ENCODE measurements at places on chromosomes 4 and X.

DNA sequence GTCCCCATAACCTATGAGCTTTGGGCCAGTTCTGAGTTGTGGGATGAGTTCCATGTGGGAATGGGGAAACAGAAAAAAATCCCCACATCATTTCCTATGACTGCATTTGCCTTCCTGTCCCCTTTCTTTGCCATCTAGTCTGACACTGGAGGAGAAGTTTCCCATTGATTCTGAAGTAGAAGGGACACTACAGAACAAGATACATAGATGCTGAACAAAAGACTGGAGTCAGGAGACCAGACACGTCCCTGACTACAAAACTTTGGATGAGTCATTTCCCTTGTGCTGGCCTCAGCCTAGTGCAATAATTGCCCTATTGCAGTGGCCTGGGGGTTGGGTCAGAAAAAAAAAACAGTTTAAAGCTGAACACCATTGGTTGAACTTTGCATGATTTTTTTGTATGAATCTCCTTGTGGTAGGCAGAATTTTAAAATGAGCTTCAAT lies 22.1 kb downstream of the BEX3 start:
- no peak for DNase-seq

DNA sequence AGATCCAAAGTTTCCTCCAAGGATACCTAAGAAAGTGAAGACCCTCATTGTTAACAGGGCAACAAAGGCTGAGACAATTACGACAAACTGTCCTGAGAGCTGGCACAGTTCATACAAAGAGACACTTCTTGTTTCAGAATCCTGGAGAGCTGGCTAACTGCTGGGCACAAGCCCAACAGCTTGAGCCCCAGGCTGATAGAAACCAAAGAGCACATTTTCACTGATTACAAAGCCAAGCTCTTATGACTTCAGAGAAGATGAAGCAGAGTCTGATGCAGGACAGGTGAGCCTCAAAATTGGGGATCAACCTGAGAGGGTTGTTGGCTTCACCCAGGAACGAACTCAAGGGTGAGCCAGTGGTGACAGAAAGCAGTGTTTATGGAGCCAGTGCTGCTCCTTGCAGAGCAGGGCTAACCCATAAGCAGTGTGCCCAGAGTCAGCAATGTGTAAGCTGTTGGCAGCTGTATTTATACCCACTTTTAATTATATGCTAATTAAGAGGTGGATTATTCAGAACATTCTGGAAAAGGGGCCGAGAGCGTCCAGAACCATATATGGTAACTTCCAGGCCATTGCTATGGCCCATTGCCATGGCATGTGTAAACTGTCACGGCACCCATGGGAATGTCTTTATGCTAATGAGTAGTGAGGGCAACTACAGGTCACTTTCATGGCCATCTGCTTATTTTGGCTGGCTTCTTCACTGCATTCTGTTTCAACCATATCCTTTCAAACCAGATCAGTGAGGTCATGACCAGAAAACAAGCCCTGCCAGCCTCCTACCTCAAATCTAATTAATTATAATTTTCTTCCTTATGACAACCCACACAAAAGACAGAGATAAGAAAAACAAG lies 183.7 kb downstream of the EVC2 start:
- no peak for DNase-seq

DNA sequence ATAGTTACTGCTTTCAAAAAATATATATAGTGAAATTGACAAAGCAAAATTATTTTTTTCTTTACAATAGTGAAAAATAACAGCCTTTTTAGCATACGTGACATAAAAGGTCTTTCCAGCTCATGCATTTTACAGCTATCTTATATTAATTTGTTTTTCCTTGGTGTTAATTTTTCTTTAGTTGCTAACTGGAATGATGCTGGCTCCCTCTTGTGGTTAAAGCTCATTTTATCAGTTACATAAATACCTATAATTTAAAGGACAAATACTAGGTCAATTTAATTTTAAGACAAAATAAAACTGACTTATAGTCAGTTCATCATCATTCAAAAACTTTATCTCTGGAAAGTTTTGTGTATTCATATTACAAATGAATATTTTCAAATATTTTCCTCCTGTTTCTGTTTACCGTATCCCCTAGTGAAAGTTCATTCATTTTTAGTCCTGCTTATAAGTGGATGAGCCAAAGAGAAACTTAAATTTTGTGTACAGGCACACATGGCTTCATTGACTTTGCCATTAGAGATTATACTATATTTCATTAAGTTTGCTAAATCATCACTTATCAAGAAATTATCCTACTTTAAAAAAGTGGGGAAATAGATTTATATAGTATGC lies 9.9 kb upstream of the ANAPC4 start:
- no peak for DNase-seq

DNA sequence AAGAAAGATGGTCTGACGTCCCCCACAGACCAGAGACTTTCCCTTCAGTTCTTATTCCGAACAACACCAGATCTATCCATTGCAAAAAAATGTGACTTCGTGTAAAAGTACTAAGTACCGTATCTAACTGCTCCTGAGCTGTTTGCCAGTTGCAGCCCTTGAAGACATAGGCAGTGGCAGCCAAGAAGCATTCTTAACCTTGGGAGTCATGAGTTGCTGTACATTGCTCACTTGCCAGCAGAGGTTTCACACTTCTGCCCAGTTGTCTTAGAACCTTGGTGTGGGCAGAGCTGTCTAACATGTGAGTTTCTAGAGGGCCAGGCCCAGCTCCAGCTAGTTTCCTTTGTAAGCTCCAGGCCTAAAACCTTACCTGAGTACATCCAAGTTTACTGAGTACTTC lies 10.5 kb upstream of the CHRDL1 start:
- DNase-seq, result no peak

- no peak for DNase-seq
Observed at GRCh38 chr4:103171006-103171405, 27.1 kb downstream of the CENPE start.

DNA sequence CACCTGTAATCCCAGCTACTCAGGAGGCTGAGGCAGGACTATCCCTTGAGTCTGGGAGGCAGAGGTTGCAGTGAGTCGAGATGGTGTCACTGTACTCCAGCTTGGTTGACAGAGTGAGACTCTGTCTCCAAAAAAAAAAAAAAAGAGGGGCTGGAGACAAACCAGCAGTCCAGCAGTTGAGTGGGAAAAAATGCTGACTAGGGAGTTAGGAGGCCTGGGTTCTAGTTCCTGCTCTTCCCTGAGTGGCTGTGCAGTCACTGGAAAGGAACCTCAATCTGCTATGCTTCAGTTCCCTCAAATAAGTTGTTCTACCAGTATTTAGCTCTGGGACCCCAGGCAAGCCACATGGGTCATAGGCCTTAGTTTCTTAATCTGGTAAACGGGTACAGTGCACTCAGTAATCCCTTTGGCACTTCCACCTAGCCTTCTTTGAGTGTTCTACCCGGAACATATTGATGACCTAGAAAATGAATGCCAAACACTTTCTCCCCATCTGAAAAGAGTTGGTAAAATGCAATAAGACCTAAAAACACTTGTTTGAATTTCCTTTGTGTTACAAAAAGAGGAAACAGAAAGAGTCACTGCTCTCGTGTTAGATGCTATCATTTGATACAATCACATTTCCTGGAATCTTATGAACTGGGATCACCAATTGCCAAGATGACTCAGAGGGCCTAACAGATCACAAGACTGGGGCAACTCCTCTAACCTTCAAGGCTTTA lies 99.3 kb upstream of the EGFL6 start:
- no peak for DNase-seq
